ENCODE measurements at places on chromosomes 7 and 10.

GRCh38 chr10:74760086-74760979 lies 66.1 kb upstream of the KAT6B start:
- DNase-seq, result no peak

GRCh38 chr7:155919391-155920067 lies 107.3 kb upstream of the SHH start:
- DNase-seq, result no peak

DNA sequence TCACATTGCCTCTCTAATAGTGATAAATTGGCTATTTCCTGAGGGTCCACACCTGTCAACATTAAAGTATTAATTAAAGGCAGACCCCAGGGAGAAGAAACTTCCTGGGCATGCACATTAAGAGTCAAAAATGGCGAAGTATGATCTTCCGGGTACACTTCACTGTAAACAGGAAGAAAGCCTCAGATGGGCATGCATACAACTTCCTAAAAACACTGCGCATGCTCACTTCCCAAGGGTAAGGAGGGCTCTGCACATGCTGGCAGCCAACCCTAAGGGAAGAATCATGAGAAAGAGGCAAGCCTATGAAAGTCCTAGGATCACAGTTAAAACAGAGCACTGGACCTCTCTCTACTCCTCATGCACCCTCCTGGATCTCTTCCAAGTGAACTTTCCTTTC lies 80.1 kb upstream of the IMMP2L start:
- no peak for DNase-seq

DNA sequence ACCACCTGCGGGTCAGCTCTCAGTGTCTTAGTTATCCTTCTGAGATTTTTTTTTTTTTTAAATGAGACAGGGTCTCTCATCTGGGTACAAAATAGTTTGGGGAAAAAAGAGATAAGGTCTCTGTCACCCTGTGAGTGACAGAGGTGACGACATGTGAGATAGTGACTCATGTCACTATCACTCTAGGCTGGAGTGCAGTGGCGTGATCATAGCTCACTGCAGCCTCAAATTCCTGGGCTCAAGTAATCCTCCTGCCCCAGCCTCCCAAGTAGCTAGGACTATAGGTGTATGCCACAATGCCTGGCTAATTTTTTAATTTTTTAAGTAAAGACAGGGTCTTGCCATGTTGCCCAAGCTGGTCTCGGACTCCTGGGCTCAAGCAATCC lies 10.4 kb downstream of the BLVRA start:
- DNase-seq, result no peak

DNA sequence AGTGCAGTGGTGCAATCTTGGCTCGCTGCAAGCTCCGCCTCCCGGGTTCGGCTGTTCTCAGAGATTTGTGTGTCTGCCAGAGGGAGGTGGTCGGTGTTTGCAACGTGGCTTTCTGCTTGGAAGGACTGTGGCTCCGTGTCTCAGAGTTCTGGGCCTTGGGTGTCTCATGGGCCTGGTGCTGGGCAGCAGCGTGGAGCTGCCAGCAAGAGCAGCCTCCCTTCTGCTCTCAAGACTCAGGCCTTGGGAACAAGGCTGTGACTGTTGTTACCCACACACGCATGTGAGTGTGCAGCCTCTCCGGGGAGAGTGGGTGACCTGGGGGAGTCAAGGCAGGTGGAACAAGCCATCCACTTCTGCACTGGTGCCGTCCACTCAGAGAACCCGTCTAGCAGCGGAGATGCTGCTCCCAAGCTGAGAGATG lies 52.0 kb downstream of the VIPR2 start:
- DNase-seq, result no peak
